Activated CD8-positive, alpha-beta memory T cell treated with anti-CD3 and anti-CD28 coated beads for 1 hour (primary cell): ENCODE measurements at places on chromosomes 6 and 20.

DNA sequence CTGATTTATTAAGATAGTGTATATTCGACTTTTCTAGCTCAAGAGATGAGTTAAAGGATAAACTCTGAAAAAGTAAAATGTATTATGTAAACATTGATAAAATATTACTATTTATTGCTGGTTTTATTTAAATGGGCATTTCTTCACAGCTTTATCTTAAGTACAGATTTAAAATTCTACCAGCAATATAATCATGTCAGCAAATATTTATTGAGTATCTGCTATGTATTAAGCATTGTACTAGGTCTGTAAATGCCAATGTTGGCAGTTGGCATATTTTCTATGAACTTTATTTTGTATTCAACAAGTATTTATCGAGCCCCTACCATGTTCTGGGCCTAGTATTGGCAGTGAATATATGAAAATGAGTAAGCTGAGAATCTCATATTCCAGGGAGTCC is 231.0 kb downstream of the FARS2 start:
- no peak for DNase-seq

- no peak for DNase-seq
These were observed 13.2 kb downstream of the QKI start for GRCh38 chr6:163427498-163428254.

- DNase-seq: no peak
These were observed 230.8 kb downstream of the CD83 start for GRCh38 chr6:14348389-14348788.

DNA sequence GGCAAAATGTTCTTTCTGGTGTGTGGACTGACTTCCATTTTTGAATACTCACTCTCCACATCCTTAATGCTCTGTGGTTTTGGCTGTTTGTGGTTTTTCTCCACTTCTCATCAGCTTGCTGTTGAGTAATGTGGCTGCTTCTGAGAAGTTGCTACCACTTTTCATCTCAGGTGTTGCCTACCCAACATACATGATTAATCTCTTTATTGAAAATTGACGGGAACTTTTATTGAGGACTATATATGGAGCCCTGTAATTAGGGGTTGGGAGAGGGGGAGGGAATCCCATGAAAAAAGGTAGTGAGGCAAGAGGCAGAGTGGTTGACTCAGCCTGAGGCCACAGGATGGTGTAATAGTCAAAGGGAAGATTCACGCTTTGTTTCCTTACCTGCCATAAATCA is 17.6 kb downstream of the IL22RA2 start:
- no peak for DNase-seq

- DNase-seq: no peak
These were observed 21.7 kb downstream of the MAP1LC3A start for GRCh38 chr20:34579979-34580940.

DNA sequence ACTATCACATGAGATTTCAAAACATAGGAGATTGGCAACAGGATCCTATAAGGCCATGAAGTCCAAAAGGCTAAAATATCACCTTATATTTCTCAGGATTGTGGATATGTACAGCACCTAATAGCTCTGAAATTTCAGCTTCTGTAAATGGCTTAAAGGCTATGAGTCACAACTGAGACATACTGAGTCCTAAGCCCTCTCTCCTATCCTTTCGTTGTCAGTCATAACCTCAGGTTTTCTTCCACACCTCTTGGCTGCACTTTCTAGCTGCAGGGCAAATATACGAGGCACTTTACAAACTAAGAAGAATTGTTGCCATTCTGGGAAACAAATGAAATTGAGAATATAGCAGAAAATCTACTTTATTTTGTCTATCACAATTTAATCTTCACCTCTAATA is 969.9 kb upstream of the EPHA7 start:
- DNase-seq: no peak

- no peak for DNase-seq
These were observed 10.6 kb upstream of the SASH1 start for GRCh38 chr6:148332088-148332487.

GRCh38 chr20:37803438-37804307 is 99.3 kb upstream of the VSTM2L start:
- no peak for DNase-seq

DNA sequence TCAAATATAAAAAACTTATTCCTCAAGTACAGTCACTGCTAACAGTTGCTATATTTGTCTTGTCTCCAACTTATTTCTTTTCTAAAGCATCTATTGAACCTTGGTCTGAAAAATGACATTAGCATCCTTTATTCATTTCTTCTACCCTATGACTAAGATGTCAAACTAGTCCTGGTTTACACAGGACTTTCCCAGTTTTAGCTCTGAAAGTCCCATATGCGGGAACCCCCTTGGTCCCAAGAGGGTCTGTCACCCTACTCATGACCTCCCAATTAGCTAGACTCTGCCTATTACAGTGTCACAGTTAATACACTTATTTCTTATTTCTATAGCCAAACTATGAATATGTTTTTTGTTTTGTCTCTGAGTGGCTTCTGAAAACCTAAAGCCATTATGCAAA is 37.1 kb downstream of the PLEKHG1 start:
- no peak for DNase-seq

GRCh38 chr6:111480988-111481822 is 1.8 kb downstream of the REV3L start:
- DNase-seq: no peak
